ENCODE measurements at places on chromosomes 12 and 14.

- DNase-seq, result no peak
These were observed 1.4 kb downstream of the NR4A1 start for GRCh38 chr12:52052468-52053186.

- no peak for DNase-seq
These were observed 52.3 kb downstream of the IPO8 start for GRCh38 chr12:30643366-30643765.

DNA sequence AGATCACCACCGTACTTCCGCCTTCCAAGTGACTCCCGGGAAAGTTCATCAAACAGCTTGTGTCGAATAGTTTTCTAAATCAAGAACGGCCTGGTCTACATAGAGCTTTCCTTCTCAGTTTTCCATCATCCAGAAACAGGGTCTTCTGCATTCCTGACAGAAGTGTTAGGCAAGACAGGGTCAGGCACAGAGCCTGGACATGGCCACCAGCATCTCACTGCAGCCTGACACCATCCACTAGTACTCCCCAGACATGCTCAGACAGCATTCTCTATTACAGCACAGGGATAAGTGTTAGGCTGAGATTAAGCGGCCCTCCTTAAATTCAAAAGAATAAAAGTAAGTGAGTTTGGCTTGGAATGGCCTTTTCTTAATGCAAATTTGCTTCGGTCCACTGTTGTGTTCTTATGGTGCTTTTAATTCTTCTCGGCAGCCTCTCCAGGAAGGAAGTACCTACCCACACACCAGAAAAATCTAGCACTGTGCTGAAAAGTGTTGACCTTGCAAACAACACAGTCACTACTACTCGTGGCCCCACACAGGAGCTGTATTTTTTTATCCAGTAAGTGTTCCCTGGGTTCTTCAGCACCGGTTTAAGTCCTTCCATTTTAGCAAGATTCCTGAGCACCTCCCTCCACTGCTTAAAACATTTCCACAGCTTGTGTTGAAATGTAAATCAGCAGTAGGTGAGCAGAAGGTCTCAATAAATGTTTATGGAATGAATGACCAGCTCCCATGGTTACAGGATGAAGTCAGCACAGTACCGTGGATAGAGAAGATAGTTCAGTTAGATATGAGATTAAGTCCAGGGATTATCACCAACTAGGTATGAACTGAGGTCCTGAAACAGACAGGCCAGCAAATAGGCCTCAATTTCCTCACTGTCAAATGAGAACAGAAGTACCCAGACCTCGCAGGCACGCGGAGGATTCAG, 44.1 kb downstream of the SETD3 start:
- no peak for DNase-seq

- no peak for DNase-seq
These were observed 1.7 kb upstream of the SIX6 start for GRCh38 chr14:60506985-60507829.

GRCh38 chr12:47813511-47814196, 6.0 kb downstream of the HDAC7 start:
- DNase-seq, result no peak
